Suppressor macrophage treated with lipopolysaccharide for 4 hours (primary cell): ENCODE measurements at places on chromosomes 7 and 10.

GRCh38 chr7:142873281-142873784 is 12.2 kb downstream of the TRPV6 start:
- DNase-seq: peak; percentile 34

DNA sequence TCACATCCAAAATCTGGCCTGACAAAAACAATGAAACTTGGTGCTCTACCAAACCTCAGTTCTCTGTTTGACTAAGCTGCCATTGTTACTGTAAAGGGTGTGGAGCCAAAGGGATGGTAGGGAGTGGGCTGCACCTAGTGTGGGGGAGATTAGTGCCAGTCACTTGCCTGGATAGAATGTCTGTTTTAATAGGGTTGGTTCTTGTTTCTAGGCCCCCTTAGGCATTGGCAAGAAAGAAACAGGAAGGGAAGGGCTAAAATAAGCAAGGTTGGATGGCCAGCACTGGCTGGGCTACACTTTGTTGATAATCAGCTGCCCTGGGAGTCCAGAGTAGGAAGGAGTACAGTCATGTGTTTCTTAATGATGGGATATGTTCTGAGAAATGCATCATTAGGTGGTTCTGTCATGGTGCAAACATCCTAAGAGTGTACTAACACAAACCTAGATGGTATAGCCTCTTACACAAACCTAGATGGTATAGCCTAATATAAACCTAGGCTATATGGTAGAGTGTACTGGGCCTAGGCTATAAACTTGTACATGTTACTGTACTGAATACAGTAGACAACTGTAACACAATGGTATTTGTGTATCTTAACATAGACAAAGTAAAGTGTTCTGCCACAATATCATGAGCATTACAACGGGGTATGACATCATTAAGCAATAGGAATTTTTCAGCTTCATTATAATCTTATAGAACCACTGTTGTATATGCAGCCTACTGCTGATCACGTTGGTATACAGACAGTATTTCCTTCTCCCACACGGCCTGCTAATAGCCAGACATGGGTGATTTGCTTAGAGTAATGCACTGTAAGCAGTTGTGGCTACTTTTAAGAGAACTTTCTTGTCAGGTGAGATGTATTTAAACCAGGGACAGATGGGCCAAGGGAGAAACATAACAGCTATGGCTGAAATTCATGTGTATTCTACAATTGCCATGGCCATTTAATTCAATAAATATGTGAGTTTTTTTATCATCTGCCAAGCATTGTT is 15.4 kb downstream of the BBIP1 start:
- DNase-seq: no peak

- no peak for DNase-seq
These were observed 101.9 kb downstream of the TNS3 start for GRCh38 chr7:47479821-47480575.

DNA sequence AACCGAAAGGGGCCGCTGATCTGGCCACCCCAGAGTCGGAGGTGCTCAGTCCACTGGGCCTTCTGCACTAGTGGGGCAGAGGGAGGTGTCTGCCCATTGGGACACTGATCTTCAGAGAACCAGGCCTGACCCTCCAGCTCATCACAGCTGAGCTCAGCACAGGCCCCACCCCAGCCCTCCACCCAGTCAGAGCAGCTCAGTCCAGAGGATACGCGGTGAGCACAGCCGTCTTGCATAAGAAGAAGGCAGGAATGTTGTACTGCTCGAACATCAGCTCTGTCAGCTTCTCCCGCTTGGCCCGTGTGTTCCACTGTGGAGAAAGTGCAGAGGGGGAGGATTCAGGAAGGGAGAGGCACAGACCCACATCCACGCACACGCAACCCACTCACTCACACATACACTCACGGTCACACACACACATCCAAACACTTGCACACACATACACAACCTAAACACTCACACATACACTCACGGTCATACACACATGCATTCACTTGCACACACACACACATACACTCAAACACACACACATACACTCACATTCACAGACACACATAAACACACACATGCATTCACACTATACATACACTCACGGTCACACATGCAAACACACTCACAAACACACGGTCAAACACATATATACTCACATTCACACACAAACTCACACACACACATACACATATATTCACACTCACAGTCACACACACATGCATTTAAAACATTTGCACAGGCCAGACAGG is 6.3 kb downstream of the ACTL6B start:
- no peak for DNase-seq

GRCh38 chr10:10911035-10911434 is 106.6 kb upstream of the CELF2 start:
- no peak for DNase-seq

DNA sequence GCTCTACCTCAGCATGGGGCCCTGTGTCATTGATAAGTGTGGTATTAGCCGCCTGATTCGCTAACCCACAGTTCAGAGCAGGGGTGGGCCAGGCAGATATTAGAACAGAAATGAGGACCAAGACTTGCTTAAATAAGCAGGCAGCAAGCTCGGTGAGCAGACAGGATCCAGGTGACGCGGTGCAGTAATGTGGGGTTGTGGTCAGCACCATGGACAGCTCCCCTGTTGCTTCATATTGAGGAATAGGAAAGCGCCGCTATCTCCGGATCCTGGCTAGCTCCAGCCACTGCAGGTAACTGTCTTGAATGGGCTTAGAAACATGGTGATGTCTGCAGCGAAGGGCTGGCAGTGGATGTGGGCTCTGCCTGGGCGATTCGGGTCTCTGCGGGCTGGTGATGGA is 51.3 kb upstream of the GPR26 start:
- DNase-seq: peak; percentile 51

- no peak for DNase-seq
These were observed 6.2 kb upstream of the PIK3CG start for GRCh38 chr7:106858618-106859532.

DNA sequence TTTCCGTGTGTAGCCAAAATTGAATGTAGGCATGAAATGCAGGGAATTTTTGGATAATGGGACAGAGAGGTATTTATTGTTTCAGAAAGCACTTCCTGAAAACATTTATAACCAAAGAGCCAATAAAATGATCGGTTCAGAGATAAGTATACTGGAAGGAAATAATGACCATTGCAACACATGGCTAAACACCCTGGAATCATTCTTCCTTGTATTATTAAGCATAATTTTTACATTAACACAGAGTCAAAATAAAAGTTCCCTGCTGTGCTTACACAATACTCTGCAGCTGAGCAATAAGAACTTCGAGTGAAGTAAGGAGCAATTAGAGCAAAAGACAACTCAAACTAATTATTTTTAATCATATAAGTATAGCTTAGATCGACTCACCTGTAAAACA is 648.3 kb downstream of the TNS3 start:
- no peak for DNase-seq

DNA sequence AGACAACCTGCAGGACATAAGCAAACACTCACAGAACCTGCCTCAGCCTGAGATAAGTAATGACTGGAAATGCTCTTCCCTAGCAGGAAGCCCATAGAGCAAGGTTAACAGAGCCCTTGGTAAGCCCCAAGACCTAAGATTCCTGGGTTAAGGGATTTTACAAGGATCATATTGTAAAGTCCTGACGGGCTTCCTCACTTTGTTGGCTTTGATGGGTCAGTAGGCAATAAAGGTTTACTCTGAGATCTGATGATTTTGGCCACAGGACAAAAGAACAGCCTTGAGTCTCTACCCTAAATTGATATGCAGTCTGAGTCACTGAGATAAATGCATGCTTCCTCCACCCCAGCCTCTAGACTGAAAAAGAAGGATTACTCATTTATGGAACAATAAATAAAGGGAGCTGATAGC is 270.8 kb downstream of the HTR7 start:
- no peak for DNase-seq

DNA sequence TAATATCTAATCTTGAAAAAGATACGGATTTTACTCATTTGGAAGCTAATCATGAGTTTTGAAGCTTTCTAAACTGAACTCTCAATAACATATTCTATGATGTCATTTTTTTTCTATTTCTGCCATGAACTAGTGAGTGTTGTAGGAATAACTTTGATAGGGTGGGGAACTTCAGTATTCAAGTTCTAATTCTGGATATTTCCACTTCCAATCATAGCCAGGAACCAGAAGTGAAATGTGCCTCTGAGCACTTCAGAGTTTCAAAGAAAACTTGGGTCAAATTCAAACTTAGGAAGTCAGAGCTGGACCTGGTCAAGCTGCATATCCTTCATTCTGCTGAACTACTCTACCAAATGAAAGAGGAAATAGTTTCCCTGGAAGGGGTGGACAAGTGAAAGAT is 847 bp downstream of the AGMO start:
- no peak for DNase-seq

GRCh38 chr10:31595992-31596391 is 277.0 kb downstream of the ZEB1 start:
- no peak for DNase-seq

DNA sequence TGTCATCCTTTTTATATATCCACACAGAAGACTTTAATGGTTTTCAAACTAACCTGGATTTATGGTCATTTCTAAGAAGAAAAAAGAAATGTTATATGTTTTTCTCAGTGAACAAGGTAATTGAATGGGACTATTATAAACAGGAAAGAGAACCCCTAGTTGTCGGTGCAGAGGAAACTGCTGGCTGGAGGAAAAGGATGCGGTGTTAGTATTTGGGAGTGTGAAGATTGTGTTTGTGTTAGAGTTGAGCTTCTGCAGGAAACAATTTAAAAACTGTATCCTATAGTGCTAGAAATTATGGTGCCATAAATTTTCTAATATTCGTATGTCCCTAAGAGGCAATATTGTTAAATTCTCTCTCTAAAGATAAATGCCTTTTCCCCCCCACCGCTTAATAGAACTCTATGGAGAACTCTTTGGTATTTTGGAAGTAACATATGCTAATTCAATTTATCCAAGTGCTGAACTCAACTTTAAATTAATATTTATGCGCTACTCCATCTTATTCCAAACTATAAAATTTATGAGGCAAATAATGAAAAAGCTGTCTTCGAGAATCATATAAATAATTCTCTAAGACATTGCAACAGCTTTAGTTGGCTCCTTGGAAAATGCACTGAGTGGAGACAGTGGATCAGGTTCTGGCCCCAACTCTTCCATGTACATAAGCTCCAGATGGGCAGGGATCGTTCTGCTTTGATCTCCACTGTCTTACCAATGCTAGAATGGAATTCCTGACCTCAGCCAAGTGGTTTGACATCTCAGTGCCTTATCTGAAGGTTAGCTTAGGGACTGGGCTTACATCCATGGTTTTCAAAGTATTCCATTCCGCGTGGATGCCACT is 5.6 kb downstream of the BZW2 start:
- no peak for DNase-seq

- DNase-seq: no peak
These were observed 44.1 kb upstream of the MXI1 start for GRCh38 chr10:110163192-110163773.

DNA sequence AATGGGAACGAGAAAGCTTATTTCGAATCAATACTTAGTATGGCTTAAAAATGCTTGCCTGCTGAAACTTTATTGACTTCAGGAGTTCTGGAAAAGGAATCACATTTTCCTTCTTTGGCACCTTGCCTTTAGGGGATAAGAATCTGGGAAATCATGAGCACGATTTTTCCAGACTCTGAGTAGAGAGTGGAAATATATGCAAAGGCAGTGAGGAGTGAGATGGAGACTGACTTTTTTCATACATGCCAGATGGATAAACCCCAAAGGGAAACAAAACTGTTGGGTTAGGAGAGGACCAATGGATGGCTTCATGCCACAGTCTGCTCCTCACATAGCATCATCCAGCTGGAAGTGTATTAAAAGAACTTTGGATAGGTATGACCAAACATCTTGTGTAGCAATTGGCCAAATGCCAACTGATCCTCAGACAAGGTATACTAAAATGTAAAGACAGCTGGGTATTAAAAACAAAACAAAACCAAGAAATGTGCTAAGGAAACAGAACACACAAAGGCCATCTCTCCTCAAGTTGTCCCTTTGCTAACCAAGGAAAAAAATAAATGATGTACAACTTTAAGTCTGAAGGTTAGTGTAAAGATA is 1.7 kb downstream of the COL28A1 start:
- DNase-seq: no peak

- no peak for DNase-seq
These were observed 7.9 kb downstream of the NUDT13 start for GRCh38 chr10:73117976-73118743.

- DNase-seq: no peak
These were observed 51.5 kb downstream of the DOCK4 start for GRCh38 chr7:112154690-112155089.

GRCh38 chr7:135942614-135943013 is 34.5 kb downstream of the MTPN start:
- DNase-seq: peak; percentile 21
